NAMALWA (cell line): ENCODE measurements at places on chromosomes 3 and 15.

GRCh38 chr3:118466795-118467330 is 567.8 kb downstream of the IGSF11 start:
- DNase-seq: no peak

DNA sequence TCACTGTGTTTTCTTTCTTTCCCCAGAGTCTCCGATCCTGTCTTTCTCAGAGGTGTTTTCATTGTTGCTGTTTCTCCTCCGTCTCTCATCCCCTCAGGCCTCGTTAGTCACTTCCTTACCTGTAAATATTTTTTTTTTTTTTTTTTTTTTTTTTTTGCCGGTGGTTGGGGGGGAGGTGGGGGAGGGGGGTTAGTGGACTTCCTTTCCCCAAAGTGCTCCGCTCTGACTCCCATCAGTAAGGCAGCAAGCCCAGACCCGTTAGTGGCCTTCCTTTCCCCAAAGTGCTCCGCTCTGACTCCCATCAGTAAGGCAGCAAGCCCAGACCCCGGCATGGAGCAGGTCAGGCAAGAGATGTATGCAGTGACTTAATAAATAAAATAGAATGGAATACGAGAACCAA is 97.1 kb upstream of the TNFAIP8L3 start:
- DNase-seq: no peak

- DNase-seq: no peak
Measured at GRCh38 chr3:50486219-50486888, 17.1 kb downstream of the CACNA2D2 start.

- no peak for DNase-seq
Measured at GRCh38 chr3:126961791-126962461, 21.0 kb upstream of the PLXNA1 start.

DNA sequence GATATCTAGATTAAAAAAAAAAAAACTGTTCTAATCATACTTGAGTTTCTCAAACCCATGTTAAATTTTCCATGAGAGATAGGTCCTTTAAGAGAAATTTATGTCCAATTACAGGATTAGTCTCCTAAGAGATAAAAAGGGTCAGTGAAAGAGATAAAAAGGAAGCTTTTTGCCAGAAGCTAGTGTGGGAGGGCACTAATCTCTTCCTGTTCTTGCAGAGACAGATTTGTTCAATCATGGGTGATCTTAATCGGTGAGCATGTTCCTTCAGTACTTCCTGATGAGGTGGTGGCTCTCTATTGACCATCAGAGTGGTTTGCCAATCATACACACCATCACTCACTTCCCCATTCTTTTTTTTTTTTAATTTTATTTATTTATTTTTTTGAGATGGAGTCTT is 16.9 kb upstream of the LPP start:
- peak; percentile 18 for DNase-seq

GRCh38 chr15:34147371-34148140 is 45.7 kb downstream of the PGBD4 start:
- no peak for DNase-seq

GRCh38 chr15:71654042-71654719 is 156.2 kb upstream of the NR2E3 start:
- DNase-seq: no peak

DNA sequence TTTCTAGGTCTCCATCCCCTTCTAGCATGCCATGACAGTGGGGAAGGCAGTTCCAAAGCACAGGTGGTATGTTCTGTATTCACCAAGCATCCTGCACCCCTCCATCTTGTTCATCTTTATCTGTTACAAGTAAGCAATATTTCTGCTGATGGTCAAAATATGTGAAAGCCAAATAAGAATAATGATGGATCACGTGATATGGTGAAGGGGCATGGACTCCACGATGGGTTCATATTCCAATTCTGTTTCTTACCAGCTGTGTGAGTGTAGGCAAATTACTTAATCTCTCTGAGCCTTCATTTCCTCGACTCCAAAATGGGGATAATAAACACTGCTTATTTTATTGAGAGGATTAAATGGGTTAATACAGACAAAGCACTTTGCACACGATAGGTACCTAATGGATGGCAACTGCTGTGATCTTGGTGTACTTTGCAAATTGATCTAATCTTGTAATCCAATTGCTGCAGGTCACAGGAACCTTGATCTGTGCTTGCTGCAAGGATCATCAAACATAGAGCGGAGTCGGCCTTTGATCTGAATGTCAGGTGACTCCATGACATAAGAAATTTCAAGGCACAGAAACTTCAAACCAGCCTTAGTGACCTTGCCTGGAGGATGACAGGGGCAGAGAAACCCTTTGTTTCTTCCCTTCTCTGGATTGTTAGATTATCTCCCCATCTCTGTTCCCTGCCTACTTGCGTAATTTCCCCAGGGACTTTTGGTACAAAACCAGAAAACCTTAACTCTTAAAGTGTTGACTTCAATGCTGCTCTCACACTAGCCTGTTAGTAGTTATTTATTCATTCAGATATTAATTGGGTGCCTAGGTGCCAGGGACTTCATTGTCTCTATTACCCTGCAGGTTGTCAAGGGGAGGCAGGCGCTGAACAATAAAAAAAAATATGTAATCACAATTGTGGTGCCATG is 25.8 kb downstream of the SIAH2 start:
- DNase-seq: no peak

DNA sequence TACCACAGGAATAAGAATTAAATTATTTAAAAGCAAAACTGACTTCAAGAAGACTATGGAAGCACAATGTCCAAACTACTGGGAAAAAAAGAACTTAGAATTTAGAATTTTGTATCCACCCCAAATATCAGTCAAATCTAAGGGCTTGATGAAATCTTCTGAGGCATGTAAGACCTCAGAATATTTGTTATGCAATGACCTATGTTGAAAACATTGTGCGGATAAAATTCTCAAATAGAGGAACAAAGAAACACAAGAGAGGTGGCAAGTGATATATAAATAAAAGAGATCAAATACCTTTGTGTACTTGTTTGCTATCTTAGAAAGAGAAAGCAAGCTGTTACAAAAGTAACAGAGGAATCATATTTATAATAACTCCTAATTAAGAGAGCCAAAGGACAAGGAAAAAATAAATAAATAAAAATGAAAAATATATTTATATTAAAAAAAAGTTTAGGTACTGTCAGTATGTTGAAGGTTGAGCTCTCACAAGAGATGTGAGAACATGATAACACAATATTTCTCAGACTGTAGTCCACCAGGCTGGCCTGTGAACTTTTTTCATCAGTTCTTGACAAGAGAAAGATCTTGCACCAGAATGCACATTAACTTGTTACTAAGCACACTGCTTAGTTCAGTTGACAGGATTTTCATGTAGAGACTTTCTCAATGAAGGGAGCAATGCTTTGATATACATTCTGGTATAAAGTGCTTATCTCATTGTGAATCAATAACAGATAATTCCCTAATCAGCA is 50.0 kb downstream of the CPA3 start:
- DNase-seq: no peak

DNA sequence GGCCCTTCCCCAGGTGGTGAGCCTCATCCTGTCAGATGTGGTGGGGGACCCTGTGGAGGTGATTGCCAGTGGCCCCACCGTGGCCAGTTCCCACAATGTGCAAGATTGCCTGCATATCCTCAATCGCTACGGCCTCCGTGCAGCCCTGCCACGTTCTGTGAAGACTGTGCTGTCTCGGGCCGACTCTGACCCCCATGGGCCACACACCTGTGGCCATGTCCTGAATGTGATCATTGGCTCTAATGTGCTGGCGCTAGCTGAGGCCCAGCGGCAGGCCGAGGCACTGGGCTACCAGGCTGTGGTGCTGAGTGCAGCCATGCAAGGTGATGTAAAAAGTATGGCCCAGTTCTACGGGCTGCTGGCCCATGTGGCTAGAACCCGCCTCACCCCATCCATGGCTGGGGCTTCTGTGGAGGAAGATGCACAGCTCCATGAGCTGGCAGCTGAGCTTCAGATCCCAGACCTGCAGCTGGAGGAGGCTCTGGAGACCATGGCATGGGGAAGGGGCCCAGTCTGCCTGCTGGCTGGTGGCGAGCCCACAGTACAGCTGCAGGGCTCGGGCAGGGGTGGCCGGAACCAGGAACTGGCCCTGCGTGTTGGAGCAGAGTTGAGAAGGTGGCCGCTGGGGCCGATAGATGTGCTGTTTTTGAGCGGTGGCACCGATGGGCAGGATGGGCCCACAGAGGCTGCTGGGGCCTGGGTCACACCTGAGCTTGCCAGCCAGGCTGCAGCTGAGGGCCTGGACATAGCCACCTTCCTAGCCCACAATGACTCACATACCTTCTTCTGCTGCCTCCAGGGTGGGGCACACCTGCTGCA is 4.8 kb downstream of the GLYCTK start:
- DNase-seq: no peak

- DNase-seq: no peak
Measured at GRCh38 chr15:55587321-55588069, 650 bp downstream of the PYGO1 start.

GRCh38 chr3:154701055-154701454 is 271.1 kb upstream of the GPR149 start:
- DNase-seq: no peak

DNA sequence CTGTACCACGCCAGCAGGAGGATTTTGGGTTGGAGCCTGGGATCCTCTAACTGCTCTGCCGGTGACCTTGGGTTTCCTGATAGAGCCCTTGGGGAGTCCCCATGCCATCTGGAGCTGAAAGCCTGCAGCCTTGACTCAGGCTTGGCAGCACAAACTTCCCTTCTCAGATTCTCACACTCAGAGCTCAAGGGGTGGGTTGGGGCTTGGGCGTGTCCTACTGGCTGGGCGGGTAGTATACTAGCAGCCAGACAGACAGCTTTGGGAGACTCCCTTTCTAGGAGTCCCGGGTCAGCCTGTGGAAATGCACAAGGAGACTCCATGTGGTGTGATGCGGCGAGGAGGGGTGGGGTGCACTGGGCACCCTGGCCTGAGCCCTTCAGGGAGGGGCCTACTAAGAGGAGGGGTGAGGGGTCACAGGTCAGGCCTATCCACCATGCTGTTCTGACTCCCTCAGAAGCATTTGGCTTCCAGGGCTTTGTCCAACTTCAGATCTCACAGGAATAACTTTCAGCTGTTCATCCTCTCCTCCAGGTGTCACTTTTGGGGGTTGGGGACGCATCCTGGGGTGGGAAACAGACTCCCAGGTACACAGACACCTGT is 21.6 kb upstream of the PLXNA1 start:
- DNase-seq: peak; percentile 23

DNA sequence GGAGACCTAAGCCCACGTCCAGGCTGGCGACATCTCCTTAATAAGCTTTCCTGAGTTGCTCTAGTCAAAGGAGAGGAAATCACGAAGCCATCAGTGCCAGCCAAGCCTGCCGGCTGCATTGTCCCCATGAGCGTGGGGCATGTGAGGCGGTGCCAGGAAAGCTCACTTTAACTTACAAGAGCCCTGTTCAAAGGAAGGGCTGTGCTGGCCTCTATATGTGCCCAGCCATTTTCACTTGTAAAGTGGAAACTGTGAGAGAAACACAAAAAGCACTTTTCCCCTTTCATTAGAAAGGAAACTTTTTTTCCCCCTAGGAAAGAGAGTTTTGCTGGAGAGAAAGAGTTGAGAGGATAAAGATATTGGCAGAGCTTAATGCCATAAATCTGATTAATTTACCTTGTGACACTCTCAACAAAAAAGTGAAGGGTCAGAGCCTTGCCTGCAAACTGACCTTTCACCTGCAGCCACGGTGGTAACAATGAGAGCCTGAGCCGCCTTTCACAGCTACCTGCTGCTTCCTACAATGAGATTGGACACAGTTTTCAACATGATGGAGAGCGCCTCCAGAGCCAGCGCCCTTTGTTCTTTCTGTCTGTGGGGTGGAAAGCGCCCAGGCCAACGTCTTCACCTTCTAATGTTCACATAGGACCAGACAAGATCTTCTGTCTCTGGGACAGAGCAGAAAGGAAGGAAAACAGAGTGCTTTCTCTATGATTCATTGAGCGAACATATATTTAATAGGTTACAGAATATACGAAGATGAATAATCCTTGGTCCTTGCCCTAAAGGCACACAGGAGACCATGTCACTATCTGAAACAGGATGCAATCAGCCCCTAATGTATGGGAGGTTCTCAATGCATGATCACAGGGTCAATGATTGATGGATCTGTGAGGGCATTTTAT is 233.1 kb upstream of the HES1 start:
- DNase-seq: no peak

GRCh38 chr15:36737430-36737891 is 158.0 kb downstream of the CDIN1 start:
- DNase-seq: no peak

DNA sequence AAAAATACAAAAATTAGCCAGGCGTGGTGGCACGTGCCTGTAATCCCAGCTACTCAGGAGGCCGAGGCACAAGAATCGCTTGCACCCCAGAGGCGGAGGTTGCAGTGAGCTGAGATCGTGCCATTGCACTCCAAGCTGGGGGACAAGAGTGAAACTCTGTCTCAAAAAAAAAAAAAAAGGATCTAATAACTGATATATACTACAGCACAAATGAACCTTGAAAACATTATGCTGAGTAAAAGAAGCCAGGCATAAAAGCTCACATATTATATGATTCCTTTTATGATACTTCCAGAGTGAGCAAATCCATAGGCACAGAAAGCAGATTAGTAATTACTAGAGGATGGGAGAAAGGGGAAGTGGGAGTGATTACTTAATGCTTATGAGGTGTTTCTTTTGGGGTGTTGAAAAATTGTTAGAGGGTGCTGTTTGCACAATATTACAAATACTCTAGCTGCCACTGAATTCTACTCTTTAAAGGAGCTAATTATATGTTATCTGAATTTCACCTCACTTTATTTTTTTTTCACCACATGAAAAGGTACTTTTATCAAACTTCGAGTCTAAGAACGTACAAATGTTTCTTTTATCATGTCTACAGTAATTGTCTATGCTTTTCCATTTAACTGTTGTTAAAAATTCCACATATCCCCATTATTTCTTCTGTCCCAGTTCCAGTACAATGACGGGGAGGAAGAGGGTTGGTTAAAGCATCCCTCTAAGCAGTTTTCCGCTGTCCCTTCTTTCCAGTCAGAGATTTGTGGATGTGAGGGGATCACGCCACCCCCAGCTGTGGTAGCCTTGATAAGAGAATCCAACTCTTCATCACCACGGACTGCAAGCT is 77.7 kb upstream of the FAM174B start:
- DNase-seq: no peak

GRCh38 chr3:58490860-58491501 is 915 bp upstream of the KCTD6 start:
- no peak for DNase-seq

DNA sequence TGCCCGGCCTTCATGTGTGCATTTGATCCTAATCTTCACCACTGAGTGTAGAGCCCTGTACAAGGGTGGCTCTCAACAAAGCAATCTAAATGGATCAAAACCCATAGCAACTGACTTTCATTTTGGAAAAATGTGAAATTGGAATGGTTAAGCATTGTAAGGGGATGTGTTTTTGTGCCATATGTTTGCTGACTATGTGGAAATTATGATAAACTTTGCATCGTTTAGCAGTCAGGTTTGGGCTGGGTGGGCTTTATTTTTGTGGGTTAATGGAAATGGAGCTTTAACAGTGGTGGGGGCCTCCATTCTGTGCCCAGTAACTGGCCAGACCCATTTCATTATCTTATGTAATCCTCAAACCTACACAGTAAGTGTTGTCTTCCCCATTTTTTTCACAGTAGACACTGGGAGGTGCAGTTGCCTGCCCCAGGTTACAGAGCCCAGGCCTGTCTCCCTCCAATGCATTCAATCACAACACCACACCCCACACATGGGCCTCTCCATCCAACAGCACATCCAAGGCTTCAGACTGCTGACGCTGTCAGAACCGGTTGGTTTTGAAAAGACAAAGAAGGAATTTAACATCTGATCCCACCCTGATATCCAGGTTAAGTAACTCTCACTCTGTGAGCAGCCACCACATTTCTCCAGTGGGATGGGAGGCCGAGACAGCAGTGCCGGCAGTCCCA is 136.3 kb upstream of the ABHD17C start:
- DNase-seq: no peak
